ENCODE measurements at places on chromosomes 12 and 14. TPM values are rescaled to one million over a fixed set of nuclear protein-coding genes. Genes with fewer than 3 reads are reported as not detected.

The CD4 gene
- 1.8 TPM for total RNA-seq

The NFATC4 gene
- total RNA-seq, result 0.81 TPM

The TAS2R13 gene
- 0.27 TPM for total RNA-seq

The OAS1 gene
- 4.5 TPM for total RNA-seq

The TMED10 gene
- total RNA-seq, result 178 TPM

The SIX6 gene
- total RNA-seq, result not detected

The PLEKHD1 gene
- not detected for total RNA-seq

The CCDC198 gene
- not detected for total RNA-seq

The YEATS4 gene
- 34.9 TPM for total RNA-seq

DNA sequence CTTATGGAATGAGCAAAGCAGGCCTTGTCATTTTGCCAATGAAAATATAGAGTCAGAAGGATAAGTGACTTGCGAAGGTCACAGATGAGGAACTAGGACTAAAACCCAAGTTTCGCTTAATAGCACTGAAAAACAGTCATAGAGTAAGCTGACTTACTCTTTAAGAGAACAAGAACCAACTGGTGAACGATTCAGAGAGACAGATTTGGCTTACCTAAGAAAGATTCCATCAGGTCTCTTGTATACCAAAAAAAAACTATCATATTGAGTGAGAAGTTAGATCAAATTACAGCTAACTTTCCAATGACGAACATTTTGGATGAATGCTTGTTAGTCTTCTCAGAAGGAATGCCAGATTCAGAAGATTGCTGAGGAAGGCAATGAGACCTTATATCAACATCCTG lies 74.2 kb downstream of the ZFC3H1 start:
- H3K4me3 ChIP-seq, result no peak overlapping the region
- no peaks in the 10 kb centered on the region for H3K27me3 ChIP-seq

DNA sequence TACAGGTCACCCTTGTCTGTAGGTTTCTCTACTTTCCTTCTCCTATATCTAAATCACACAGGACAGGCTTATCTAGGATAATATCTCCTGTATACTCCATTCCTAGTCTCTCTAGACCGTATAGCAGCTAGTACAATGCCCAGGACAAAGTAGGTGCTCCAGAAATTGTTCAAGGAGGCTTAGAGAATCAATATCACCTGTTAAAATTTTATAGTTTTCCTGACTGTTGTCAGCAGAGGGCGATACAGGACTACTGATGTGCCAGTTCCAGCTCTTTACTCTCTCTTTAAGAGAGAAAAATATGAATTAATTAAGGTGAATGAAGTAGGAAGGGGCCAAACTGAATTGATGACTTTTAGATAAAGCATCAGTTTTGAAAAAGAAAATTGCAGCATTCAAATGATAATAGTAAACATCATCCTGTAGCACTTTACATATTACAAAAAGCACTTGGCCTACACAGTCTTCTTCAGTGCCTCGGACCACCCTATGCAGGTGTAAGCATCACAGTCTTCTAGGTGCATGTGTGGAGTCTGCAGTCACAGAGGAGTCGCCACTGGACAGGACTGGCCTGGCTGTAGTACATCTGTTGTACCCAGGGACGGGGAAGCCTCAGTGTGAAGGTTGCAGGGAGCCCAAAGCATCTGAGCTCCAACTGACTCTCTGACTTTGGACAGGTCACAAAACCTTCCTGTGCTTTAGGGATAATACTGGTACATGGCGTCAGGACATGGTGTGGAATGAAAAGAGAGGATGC lies 61.9 kb upstream of the MAX start:
- no peak overlapping the region for H3K27ac ChIP-seq
- peak; percentile 29 for DNase-seq
- no peaks in the 10 kb centered on the region for H3K36me3 ChIP-seq
- no peaks in the 10 kb centered on the region for H3K27me3 ChIP-seq
- H3K4me3 ChIP-seq, result no peak overlapping the region
- H3K4me1 ChIP-seq, result no peaks in the 10 kb centered on the region

GRCh38 chr12:102939670-102940222 lies 17.7 kb upstream of the ASCL1 start:
- no peak for DNase-seq
- no peaks in the 10 kb centered on the region for H3K36me3 ChIP-seq
- H3K4me3 ChIP-seq, result no peak overlapping the region
- no peak overlapping the region for H3K27ac ChIP-seq
- no peaks in the 10 kb centered on the region for H3K27me3 ChIP-seq

DNA sequence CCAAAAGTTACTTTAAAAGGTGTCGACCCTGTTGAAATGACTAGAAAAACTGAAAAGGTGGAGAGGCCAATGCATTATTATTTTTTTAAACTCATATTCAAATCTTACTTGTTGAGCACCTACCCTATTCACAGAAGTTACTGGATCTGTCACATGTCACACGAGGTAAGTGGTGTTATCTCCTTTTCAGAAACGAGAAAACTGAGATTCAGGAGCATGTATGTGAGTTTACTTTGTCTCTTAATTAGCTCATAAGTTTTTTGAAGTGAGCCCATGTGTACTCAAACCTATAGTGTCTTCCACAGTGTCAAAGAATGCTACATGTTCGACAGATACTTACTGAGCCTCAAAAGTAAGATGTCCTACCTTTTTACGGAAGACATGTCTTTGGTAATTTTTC lies 81.8 kb upstream of the EGLN3 start:
- H3K4me1 ChIP-seq, result peaks cover 4% of the 10 kb centered on the region
- DNase-seq, result no peak
- no peak overlapping the region for H3K4me3 ChIP-seq
- H3K36me3 ChIP-seq, result no peaks in the 10 kb centered on the region
- no peaks in the 10 kb centered on the region for H3K27me3 ChIP-seq

GRCh38 chr12:104738331-104738730 lies 219.8 kb downstream of the SLC41A2 start:
- H3K27me3 ChIP-seq, result no peaks in the 10 kb centered on the region
- H3K36me3 ChIP-seq, result no peaks in the 10 kb centered on the region
- H3K27ac ChIP-seq, result no peak overlapping the region

DNA sequence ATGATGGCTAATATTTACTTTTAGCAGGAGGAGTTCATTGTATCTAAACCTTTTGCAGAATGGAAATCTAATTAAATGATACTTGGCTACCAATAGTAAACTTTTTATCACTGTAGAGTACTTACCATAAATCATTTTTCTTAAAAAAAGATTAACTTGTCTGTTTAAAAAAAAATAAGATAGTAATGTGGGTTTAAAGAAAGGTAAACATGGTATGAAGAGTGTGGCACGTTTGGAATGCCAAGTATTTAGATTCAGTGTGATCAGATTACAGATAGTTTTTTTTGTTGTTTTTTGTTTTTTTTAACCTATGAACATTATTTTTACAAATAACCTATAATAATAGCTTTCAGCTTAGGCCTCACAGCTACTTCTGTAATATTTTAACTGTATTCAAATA lies 25.8 kb downstream of the KTN1 start:
- no peak for DNase-seq
- H3K27me3 ChIP-seq, result no peaks in the 10 kb centered on the region
- H3K27ac ChIP-seq, result no peak overlapping the region
- H3K4me1 ChIP-seq, result peaks cover 30% of the 10 kb centered on the region
- no peak overlapping the region for H3K4me3 ChIP-seq

DNA sequence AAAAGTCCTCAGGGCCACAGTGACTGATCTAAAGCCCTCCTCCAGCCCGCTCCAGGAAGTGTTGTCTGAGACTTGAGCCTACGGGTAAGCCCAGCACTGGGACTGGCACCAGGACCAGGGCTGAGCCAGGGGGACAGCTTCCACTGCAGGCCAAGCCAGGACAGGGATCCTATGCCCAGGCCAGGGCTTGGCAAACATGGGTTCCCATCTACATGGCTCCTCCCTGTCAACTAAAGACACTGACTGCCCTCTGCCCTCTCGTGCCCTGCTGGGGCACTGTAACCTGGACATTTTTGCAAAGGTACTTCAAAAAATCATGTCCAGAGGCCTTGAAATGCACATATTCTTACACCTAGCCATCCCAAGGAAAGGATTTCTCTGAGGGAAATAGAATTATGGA lies 88.0 kb downstream of the VWF start:
- no peak overlapping the region for H3K27ac ChIP-seq
- H3K36me3 ChIP-seq, result no peaks in the 10 kb centered on the region
- no peaks in the 10 kb centered on the region for H3K4me1 ChIP-seq
- DNase-seq, result no peak
- H3K27me3 ChIP-seq, result no peaks in the 10 kb centered on the region
- no peak overlapping the region for H3K4me3 ChIP-seq

GRCh38 chr14:59677771-59678231 lies 101.2 kb upstream of the CCDC175 start:
- H3K27ac ChIP-seq, result no peak overlapping the region
- no peak overlapping the region for H3K4me3 ChIP-seq
- no peaks in the 10 kb centered on the region for H3K27me3 ChIP-seq

DNA sequence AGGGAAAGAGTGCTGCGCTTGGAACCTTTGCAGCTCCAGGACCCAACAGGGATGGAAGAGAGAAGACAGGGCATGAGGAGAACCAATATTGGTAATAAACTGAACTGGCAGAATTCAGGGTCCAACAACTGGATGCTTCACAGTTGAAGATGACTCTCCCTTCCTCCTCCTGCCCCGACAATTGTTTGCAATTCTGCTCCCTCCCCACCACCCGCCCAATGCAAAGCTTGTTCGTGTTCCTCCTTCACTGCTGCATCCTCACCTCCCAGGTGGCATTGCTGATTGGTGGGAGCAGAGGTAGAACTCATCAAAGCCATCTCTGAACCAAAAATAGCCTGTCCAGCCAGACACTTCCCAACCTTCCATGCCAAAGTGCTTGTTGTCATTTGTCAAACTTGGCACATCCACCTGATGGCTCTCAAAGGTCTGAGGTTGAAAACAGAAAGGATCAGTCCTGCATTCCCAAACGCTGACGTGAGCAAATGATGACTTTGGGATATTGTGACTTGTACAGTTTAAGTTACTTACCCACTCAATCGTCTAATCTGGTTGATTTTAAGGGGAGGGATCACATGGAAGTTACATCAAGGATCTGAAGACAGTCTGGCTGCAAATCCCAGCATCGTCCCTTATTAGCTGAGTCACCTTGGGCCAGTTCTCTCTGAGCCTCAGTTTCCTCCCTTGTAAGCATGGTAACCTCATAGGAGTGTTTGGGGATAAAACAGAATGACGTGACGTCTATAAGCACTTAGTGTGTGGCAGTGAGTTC lies 242.6 kb upstream of the CRY1 start:
- H3K27ac ChIP-seq, result no peak overlapping the region
- no peak for DNase-seq
- H3K36me3 ChIP-seq, result no peaks in the 10 kb centered on the region
- peaks cover 18% of the 10 kb centered on the region for H3K4me1 ChIP-seq
- no peaks in the 10 kb centered on the region for H3K27me3 ChIP-seq

GRCh38 chr12:121314431-121314830 lies 17.9 kb upstream of the CAMKK2 start:
- no peaks in the 10 kb centered on the region for H3K4me1 ChIP-seq
- no peak overlapping the region for H3K4me3 ChIP-seq
- no peak overlapping the region for H3K27ac ChIP-seq
- H3K27me3 ChIP-seq, result no peaks in the 10 kb centered on the region
- H3K36me3 ChIP-seq, result peaks cover 15% of the 10 kb centered on the region

DNA sequence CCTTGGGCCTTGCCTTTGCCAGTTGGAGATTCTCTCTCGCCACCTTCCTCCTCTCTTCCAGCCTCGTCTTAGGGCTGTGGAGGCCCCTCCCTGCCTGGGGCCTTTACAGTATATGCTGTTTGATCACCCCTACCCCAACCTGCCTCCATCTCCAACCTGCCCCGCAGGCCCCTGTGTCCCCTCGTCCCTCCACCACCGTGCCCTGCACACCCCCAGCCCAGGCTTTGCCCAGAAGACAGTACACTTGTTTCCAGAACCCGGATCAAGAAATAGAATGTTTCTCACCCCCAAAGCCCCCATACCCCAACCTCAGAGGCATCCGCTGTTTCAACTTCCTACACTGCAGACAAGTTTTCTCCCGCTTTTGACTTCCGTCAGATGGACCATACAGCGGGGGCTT lies 202.3 kb upstream of the C14orf180 start:
- no peak overlapping the region for H3K4me3 ChIP-seq
- DNase-seq, result no peak
- no peaks in the 10 kb centered on the region for H3K27me3 ChIP-seq
- H3K36me3 ChIP-seq, result no peaks in the 10 kb centered on the region
- H3K4me1 ChIP-seq, result peaks cover 3% of the 10 kb centered on the region
- no peak overlapping the region for H3K27ac ChIP-seq

DNA sequence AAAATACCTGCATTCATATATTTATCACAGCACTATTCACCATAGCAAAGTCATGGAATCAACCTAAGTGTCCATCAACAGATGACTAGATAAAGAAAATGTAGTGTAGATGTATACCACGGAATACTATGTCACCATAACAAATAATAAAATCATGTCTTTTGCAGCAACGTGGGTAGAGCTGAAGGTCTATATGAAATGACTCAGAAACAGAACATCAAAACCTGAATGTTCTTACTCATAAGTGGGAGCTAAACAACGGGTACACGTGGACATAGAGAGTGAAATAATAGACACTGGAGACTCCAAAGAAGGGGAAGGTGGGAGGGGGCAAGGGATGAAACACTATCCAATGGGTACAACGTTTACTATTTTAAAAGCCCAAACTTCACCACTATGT lies 37.9 kb downstream of the SLC38A1 start:
- DNase-seq, result no peak
- peaks cover 21% of the 10 kb centered on the region for H3K36me3 ChIP-seq
- no peaks in the 10 kb centered on the region for H3K27me3 ChIP-seq
- H3K4me3 ChIP-seq, result no peak overlapping the region
- no peak overlapping the region for H3K27ac ChIP-seq

GRCh38 chr12:68789144-68789878 lies 18.7 kb upstream of the MDM2 start:
- no peak overlapping the region for H3K27ac ChIP-seq
- H3K4me3 ChIP-seq, result no peak overlapping the region

DNA sequence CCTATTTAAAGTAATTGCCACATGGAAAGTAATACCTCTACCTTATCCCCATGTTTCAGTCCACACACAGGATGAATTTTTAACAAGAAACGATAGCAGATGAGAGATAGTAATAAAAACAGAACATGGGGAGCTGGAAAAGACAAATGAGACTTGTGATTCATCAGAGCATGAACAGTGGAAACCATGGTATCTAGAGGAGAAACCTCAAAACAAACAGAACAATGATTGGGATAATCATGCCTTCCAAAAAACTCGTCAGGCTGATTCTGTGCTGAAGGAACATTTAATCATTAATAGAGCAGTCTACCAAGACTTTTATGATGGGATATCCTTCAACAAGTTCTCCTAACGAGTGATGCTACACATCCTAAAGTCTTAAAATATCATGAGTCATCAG lies 1390.7 kb downstream of the FSCB start:
- no peaks in the 10 kb centered on the region for H3K4me1 ChIP-seq
- H3K27me3 ChIP-seq, result no peaks in the 10 kb centered on the region
- H3K4me3 ChIP-seq, result no peak overlapping the region

DNA sequence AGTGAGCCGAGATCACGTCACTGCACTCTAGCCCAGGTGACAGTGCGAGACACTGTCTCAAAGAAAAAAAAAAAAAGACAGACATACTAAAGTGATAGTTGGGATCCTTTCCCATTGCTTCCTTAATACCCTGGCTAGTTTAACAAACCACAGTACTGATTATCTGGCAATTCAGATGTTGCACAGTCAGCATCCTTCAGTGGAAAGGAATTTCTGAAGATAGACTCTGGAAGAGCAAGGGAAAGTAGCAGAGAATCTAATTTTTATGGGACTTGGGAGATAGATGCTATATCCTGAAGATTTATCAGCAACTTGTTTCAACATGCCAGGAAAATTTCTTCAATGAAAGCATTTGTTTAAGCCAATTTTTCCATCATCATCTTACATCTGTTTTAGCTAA lies 6.5 kb upstream of the PPFIBP1 start:
- H3K4me3 ChIP-seq, result no peak overlapping the region
- no peaks in the 10 kb centered on the region for H3K27me3 ChIP-seq
- no peaks in the 10 kb centered on the region for H3K4me1 ChIP-seq
- no peak overlapping the region for H3K27ac ChIP-seq
- no peak for DNase-seq
